ENCODE measurements at places on chromosomes 16 and 17. TPM values are rescaled to one million over a fixed set of nuclear protein-coding genes. Genes with fewer than 3 reads are reported as not detected.

CLEC18C gene
- 0.08 TPM for total RNA-seq

NEURL4 gene
- total RNA-seq, result 26.4 TPM

TRIM72 gene
- 0.01 TPM for total RNA-seq

NUP93 gene
- total RNA-seq, result 93.5 TPM

FAM234A gene
- total RNA-seq, result 45.1 TPM

NGFR gene
- 0.86 TPM for total RNA-seq

DNAI2 gene
- total RNA-seq, result 0.06 TPM

Measured in A549 treated with Hydrocortisone at 1 μM for 4 hours (cell line).